A375 (cell line): ENCODE measurements at places on chromosomes 1 and 21. TPM values are rescaled to one million over a fixed set of nuclear protein-coding genes. Genes with fewer than 3 reads are reported as not detected.

Gene DNAJC6
- total RNA-seq: 7.8 and 8.2 TPM in 2 replicates

Gene SYT6
- not detected in 2 replicates for total RNA-seq

Gene TENT5C
- total RNA-seq: under 0.01 and 0.11 TPM in 2 replicates

Gene MCL1
- total RNA-seq: 345 and 434 TPM in 2 replicates

Gene FAM72B
- 11.1 and 11.7 TPM in 2 replicates for total RNA-seq

Gene KPRP
- total RNA-seq: not detected in 2 replicates

Gene RAB4A
- total RNA-seq: 26.1 and 26.3 TPM in 2 replicates

Gene COL11A1
- 0.30 and 0.82 TPM in 2 replicates for total RNA-seq

Gene EPB41
- total RNA-seq: 20.4 and 25.2 TPM in 2 replicates

Gene LYPD8
- total RNA-seq: 0.56 TPM in 1 of 2 replicates, not detected in the other

Gene CRP
- total RNA-seq: not detected in 2 replicates

Gene RAB7B
- 4.6 and 4.7 TPM in 2 replicates for total RNA-seq

Gene CCDC185
- not detected in 2 replicates for total RNA-seq

Gene PTPN7
- not detected in 2 replicates for total RNA-seq

Gene PRR9
- not detected in 2 replicates for total RNA-seq

Gene TTC24
- not detected in 2 replicates for total RNA-seq

Gene MYCL
- 1.6 and 2.5 TPM in 2 replicates for total RNA-seq

Gene L1TD1
- total RNA-seq: not detected in 2 replicates

Gene AMY2B
- total RNA-seq: 0.83 and 1.1 TPM in 2 replicates

Gene CD1C
- total RNA-seq: not detected in 2 replicates

Gene AK5
- 4.1 and 4.6 TPM in 2 replicates for total RNA-seq

Gene DNAH14
- 48.6 and 70.3 TPM in 2 replicates for total RNA-seq

Gene CAMTA1
- 44.1 and 45.5 TPM in 2 replicates for total RNA-seq

Gene RSBN1
- total RNA-seq: 7.3 and 8.4 TPM in 2 replicates

Gene EPHA2
- 283 and 306 TPM in 2 replicates for total RNA-seq

Gene OR2T11
- not detected in 2 replicates for total RNA-seq

Gene CFAP57
- 0.11 and 0.15 TPM in 2 replicates for total RNA-seq

Gene GBP6
- total RNA-seq: not detected in 2 replicates

Gene RPF1
- 74.6 and 77.9 TPM in 2 replicates for total RNA-seq

Gene MCOLN3
- 2.6 and 2.7 TPM in 2 replicates for total RNA-seq

Gene PIK3C2B
- 3.8 and 6.5 TPM in 2 replicates for total RNA-seq

Gene TNN
- not detected in 2 replicates for total RNA-seq

Gene OPRD1
- total RNA-seq: 6.7 and 6.9 TPM in 2 replicates

Gene BARHL2
- not detected in 2 replicates for total RNA-seq

Gene TRIM67
- total RNA-seq: under 0.01 TPM in 1 of 2 replicates, not detected in the other

Gene PPM1J
- total RNA-seq: 0.74 and 1.8 TPM in 2 replicates

Gene LRRIQ3
- total RNA-seq: 0.57 and 1.7 TPM in 2 replicates

Gene NECTIN4
- total RNA-seq: 0.27 and 1.2 TPM in 2 replicates

Gene OXCT2
- 14.4 and 16.6 TPM in 2 replicates for total RNA-seq

Gene PROX1
- total RNA-seq: 0.38 and 1.5 TPM in 2 replicates

Gene PKP1
- total RNA-seq: not detected in 2 replicates

Gene AQP10
- not detected in 2 replicates for total RNA-seq

Gene RUNX1
- total RNA-seq: 48.5 and 54.5 TPM in 2 replicates

Gene TCHH
- total RNA-seq: 0.27 and 0.38 TPM in 2 replicates

Gene LACTBL1
- total RNA-seq: not detected in 2 replicates

Gene POGK
- total RNA-seq: 37.5 and 39.1 TPM in 2 replicates

Gene RCAN3
- 18.4 and 28.1 TPM in 2 replicates for total RNA-seq

Gene FCER1G
- total RNA-seq: not detected in 2 replicates

Gene KCNQ4
- total RNA-seq: 0.05 and 0.30 TPM in 2 replicates
